Stimulated activated CD4-positive, alpha-beta T cell treated with anti-CD3 and anti-CD28 coated beads, Interleukin-4, amount 100 ng/mL, for 48 hours (primary cell): ENCODE measurements at places on chromosomes 3 and 15.
A peak's percentile ranks its signal among the peaks of the same experiment; 100 is the strongest.

- no peak for DNase-seq
Observed at GRCh38 chr3:30308131-30308530, 298.3 kb upstream of the TGFBR2 start.

DNA sequence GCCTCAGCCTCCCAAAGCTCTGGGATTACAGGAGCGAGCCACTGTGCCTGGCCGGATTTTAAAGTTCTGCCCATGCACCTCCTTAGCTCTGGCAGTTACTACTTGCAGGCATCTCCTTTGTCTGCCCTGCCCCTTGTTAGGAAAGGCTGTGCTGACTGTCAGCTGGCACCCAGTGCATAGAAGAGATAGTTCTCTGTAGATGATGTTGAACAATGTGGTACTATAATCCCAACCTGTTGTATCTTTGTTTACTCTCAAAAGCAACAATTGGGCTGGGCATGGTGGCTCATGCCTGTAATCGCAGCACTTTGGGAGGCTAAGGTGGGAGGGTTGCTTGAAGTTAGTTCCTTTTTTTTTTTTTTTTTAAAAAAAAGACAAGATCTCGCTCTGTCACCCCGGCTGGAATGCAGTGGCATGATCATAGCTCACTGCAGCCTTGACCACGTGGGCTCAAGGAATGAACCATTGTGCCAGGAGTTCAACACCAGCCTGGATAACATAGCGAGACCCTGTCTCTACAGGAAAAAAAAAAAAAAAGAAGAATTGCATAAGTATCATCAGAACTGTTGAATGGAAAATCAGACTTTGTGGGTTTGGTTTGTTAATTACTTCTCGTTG lies 30.6 kb downstream of the FLNB start:
- no peak for DNase-seq

DNA sequence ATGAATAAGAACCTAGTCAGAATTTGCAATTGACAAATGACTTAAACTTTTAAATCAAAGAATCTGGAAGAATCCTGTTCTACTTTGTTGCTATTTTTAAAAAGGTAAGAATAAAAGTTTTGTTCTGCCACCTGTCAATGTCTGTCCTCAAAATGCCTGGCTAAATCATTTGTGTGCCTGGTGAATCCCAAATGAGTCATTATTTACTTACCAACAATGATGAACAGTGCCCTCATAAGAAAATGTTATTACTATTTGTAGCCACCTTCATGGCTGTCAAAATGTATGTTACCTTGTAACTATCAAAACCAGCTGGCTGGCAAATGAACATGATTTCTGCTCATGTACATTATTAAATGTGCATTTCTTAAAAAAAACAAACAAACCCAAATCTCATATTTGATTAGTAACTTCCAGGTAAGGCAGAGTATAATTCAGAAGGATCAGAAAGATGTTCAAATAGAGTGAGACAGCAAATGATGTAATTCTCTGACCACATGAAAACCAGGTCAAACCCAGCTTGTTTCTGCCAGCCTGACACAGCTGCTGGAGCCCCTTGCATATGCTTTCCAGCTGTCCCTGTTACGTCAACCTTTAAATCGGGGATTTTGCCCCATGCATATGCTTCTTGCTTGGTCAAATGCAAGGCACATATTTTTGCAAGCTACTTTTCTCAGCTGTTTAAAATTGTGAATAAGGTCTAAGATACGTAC lies 137.9 kb downstream of the SSR3 start:
- no peak for DNase-seq

GRCh38 chr15:47502041-47502440 lies 215.3 kb upstream of the SEMA6D start:
- DNase-seq = no peak

DNA sequence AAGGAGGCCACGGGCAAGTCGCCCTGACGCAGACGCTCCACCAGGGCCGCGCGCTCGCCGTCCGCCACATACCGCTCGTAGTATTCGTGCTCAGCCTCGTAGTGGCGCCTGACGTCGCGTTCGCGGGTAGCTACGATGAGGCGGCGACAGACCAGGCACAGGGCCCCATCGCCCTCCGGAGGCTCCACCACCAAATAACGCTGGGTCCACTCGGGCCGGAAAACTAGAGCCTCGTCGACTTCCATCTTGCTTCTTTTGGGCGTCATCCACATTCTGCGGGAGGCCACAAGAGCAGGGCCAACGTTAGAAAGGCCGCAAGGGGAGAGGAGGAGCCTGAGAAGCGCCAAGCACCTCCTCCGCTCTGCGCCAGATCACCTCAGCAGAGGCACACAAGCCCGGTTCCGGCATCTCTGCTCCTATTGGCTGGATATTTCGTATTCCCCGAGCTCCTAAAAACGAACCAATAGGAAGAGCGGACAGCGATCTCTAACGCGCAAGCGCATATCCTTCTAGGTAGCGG lies at the start of gene EPM2AIP1:
EPM2AIP1 (minus strand) TSS at position 326 of the 520 bp plus-strand sequence; CDS start at position 272, 54 bp downstream.
- peak; percentile 61 for DNase-seq

GRCh38 chr3:183913580-183913920 lies 28.9 kb upstream of the PARL start:
- DNase-seq = no peak
